ENCODE measurements at places on chromosomes 6 and 20.

DNA sequence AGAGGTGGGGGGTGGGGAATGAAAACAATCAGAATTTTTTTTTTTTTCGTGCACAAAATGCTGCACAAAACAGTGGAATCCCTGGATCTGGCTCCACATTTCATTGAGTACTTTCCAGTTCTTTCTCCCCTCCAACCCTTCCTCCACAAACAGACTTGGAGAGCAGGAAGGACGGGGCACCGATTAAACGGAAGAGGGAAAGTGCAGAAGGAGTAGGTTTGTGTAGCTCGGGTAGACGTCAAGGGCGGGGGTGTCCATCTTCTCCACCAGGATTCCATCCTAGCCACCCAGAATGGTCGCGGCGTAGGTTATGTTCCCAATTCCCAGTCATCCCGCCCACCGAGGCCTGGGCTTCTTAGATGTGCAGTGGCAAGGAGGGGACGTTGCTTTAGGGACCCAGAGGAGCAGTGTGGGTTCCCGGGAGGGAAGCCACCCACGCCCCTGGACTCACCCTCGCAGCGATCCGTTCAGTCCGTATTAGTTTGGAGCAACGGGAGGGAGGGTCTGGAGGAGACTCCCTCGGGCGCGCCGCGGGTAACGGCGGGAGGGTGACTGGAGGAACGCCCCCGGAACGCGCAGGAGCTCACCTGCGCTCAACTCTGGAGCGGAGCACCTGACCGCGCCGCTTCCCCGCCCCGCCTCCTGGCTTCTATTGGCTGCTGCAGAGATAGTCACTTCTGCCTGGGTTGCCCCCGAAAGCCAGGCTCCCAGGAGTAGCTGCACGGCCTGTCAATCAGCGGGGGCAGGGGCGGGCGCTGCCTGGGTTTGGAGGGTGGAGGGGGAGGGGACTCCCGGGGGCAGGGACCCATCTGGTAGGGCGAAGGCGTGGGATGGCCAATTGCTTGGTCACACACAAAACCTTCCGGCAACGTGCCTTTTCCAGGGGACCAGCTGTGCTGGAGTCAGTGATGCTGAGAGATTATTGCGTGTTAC lies at the start of gene ENPP5:
Gene ENPP5 (minus strand): TSS at position 624 of the 933 bp plus-strand sequence. CDS start 2,718 bp downstream, outside the sequence.
- DNase-seq: peak; percentile 82

GRCh38 chr6:36581716-36582115 lies 12.4 kb upstream of the SRSF3 start:
- DNase-seq: no peak

DNA sequence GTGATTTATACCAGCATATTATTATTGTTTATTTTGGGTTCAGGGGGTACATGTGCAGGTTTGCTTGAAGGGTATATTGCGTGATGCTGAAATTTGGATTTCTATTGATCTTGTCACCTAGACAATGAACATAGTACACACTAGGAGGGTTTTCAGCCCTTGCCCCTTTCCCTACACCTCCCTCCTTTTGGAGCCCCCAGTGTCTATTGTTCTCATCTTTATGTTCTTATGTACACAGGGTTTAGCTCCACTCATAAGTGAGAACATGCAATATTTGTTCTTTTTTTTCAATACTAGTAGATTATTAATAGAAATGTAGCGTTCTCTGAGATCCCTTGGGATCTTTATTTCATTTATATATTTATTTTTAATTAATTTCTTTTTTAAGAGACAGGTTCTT lies 79.2 kb upstream of the MRAP2 start:
- DNase-seq: no peak

- no peak for DNase-seq
Observed at GRCh38 chr20:9211016-9211760, 142.3 kb downstream of the PLCB4 start.

DNA sequence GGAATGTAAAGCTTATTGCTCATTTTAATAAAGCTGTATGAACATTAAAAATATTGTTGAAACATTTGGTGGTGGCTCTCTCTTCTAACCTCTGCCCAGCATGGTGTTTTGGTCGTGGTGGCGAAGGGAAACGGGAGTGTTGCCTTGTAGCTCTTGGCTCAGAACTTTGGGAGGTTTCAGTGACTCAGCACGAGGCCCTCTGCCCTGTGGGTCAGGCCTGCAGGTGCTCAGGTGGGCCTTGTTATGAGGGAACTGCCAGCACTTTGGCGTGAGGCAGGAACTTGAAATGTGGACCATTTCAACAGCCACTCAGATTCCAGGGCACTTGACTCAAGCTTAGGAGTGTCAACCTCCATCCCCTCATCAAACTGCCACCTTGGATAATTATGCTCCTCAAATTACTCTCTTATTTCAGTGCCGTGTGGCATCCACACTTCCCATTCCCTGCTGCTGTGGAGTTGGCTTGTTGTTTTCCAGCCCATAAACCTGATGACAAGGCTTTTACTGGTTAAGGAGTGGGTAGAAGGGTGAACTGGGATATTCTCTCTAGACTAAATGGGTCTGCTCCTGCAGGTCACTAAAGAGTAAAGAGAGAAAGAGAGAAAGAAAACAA lies 36.3 kb downstream of the PRDM1 start:
- no peak for DNase-seq

DNA sequence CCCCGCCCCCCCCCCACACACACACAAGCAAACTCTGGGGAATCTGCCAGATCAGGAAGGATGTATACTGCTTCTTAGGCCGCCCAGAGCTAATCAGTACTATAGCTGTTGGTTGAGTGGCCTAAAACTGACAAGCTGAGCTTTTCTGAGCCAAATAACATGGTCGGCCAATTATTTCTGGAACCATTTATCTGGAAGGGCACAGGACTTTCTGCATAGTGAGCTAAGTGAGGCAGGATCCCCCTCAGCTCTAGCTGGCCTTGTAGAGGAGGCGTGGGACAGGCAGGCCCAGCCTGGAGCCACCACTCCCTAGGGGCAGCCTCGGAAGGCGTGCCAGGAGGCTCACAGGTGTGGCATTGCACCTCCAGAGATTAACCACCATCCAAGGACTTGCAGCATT lies 200.1 kb downstream of the TMEM242 start:
- no peak for DNase-seq

All from CD4-positive, alpha-beta T cell treated with Interleukin-17A for 1 hour (primary cell).